ENCODE measurements at places on chromosomes 5 and 9.
A peak's percentile ranks its signal among the peaks of the same experiment; 100 is the strongest.

GRCh38 chr5:115686738-115687074 lies 60.9 kb upstream of the TMED7 start:
- no peak for DNase-seq

DNA sequence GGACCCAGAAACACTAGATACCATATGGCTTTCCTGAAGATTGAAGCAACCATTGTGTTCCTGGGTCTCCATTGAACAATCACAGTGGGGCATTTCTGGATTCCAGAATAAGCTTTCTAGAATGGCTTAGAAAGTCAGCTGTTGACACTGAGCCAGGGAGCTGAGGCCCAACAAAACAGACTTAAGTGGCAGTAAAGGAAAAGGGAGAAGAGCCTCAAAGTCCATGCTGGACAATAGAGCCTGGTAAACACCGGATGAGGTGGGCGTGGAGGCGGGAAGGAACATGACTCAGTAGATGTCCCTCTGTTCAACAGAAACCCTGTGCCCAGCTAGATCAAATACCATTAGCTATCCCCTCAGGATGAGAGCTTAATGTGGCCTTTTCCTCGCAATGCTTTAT lies 14.8 kb downstream of the SPARC start:
- DNase-seq, result no peak

GRCh38 chr9:77218612-77219011 lies 41.3 kb downstream of the VPS13A start:
- no peak for DNase-seq

- no peak for DNase-seq
Observed at GRCh38 chr5:90099099-90099498, 310.5 kb downstream of the CETN3 start.

DNA sequence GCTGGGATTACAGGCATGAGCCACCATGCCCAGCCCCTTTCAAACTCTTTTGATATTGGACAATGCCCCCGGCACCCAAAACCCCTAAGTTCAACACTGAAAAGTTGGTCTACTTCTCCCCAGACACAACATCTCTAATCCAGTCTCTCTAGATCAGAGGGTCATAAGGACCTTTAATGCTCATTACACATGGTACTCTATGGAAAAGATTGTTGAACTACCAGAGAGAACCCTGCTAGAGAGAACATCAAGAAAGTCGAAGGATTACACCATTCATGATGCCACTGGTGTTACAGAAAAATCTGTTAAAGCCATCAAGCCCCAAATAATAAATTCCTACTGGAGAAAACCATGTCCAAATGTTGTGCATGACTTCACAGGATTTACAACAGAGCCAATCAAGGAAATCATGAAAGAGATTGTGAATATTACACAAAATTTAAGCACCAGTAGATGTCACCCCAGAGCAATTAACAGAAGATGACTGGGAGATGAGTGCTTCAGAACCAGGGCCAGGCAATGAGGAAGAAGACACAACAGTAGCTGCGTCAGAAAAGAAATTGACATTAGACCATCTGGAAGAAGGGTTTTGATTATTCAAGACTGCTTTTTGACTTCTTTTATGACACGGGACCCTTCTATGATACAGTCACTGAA lies 28.3 kb upstream of the NIPAL4 start:
- DNase-seq, result peak; percentile 73

GRCh38 chr5:138706655-138707480 lies 46.4 kb upstream of the CTNNA1 start:
- DNase-seq, result no peak

DNA sequence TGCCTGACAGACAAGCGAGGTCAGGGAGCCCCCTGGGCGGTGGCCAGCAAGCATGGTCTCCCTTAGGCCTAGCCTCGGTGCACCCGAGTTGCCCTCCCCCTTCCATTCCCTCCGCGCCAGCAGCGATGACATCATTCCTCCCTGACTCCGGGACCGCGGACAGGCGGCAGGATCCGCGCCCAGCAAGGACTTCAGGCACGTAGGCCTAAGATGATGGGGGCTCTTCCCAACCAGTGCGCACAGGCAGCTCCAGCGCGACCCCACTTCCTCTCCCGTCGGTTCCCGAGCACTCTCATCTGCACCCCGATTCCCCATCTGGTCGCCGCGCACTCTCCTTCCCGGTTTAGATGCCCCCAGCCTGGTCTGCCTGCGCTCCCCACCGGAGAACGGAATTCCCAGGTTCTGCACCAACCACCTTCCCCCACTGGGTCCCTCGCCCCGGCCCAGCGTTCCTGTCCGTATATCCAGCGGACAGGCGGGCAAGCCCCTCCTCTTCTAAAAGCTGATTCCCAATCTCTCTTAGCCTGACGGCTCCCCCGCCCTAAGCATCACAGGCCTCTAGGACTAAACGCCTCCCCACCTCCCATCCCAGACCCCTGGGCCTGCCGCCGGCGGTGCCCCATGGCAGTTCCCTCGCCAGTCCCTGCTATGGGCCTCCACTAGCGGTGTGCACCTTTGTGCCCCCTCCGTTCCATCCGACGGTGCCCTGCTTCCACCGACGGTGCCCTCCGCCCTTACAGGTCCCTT lies 931 bp downstream of the FAM219A start:
- no peak for DNase-seq

DNA sequence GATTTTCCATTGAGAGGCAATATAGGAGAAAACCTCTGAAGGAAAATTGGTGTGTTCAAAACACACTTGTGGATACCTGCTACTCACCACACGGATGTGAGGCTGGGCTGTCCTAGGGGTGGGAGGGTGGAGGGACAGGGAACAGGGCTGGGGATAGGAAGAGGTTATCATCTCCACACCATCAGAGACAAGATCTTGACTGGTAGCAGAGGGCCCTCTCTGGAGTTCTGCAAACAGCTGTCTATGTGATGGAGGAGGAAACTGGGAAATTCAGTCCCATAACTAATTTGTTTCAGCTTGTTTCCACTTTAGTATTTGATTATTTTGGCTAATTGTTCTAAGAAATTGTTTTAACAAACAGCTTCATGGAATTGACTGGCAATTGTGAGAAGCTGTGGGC lies 91.6 kb upstream of the FSTL4 start:
- DNase-seq, result no peak

GRCh38 chr5:160363211-160363610 lies 7.2 kb downstream of the C1QTNF2 start:
- DNase-seq, result no peak

GRCh38 chr9:112921549-112921948 lies 30.9 kb upstream of the SLC46A2 start:
- DNase-seq, result peak; percentile 60

All from GM12865 (cell line).